Osteocyte (in vitro differentiated cells): ENCODE measurements at places on chromosomes 1 and 21. TPM values are rescaled to one million over a fixed set of nuclear protein-coding genes. Genes with fewer than 3 reads are reported as not detected.

ARTN gene
- total RNA-seq = 0.81 and 1.1 TPM in 2 replicates

PLEKHA6 gene
- 0.24 and 0.26 TPM in 2 replicates for total RNA-seq

APCS gene
- not detected in 2 replicates for total RNA-seq

ITGB2 gene
- 0.62 and 1.1 TPM in 2 replicates for total RNA-seq

SYT14 gene
- total RNA-seq = 0.10 and 0.16 TPM in 2 replicates

GJB3 gene
- total RNA-seq = not detected in 2 replicates

WDR64 gene
- total RNA-seq = not detected in 2 replicates

OR2W3 gene
- 0.52 and 0.75 TPM in 2 replicates for total RNA-seq
